ENCODE measurements at places on chromosomes 1 and 21. TPM values are rescaled to one million over a fixed set of nuclear protein-coding genes. Genes with fewer than 3 reads are reported as not detected.

CHI3L2 gene
- 1.5 TPM for total RNA-seq

ATAD3C gene
- not detected for total RNA-seq

ZNF648 gene
- total RNA-seq = not detected

ANKRD34A gene
- total RNA-seq = 0.59 TPM

LRRC71 gene
- total RNA-seq = 0.15 TPM

NR1I3 gene
- not detected for total RNA-seq

HSD3B1 gene
- not detected for total RNA-seq

OPTC gene
- not detected for total RNA-seq

WDTC1 gene
- total RNA-seq = 20.8 TPM

PYHIN1 gene
- total RNA-seq = not detected

KRTAP7-1 gene
- not detected for total RNA-seq

TNFRSF18 gene
- not detected for total RNA-seq

ADGRL2 gene
- 18.9 TPM for total RNA-seq

NUF2 gene
- total RNA-seq = 34.0 TPM

CFAP410 gene
- 13.3 TPM for total RNA-seq

TCEA3 gene
- total RNA-seq = 5.9 TPM

RIMKLA gene
- total RNA-seq = under 0.01 TPM

OR10J1 gene
- not detected for total RNA-seq

ATP8B2 gene
- 84.7 TPM for total RNA-seq

WNT3A gene
- not detected for total RNA-seq

IL12RB2 gene
- total RNA-seq = not detected

KRTAP21-2 gene
- total RNA-seq = not detected

Measured in bronchus fibroblast of lung (primary cell).